ENCODE measurements at places on chromosomes 2 and 18.

DNA sequence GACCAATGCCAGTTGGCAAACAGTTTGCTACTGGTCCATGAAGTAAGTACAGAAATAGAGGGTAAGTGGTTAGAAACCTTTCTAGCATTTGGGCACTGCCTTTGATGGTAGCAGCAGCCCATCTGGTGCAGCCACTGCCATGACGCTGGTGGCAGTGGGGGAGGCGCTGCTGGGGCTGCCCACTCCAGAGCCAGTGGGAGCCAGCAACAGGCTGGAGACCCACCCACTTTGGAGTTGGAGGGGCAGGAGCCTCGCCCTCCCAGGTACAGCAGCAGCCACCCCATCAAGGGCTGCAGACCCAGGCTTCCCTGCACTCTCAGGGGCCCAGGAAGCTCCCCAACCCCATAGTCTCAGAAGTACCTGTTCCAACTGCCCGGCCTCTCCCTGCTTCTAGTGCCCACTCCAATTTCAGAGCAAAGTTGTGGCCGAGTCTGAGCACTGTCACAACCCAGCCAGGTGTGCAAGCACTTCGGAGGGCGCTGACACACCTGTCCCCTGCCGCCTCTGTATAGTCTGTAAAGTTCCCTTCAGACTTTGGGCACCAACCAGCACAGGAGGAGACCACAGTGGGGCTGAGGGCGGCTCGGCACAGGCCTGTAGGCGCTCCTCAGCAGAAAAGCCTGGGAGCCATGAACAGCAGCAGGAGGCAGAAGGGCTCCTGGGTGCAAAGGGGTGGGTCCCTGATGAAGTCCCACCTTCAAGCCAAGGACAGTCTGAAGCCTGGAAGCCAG is 125.6 kb upstream of the CCDC150 start:
- peak; percentile 13 for DNase-seq

- peak; percentile 8 for DNase-seq
These were observed 165.9 kb upstream of the TANK start for GRCh38 chr2:160994141-160995002.

- DNase-seq: no peak
These were observed 18.7 kb downstream of the CFAP65 start for GRCh38 chr2:219022616-219023015.

DNA sequence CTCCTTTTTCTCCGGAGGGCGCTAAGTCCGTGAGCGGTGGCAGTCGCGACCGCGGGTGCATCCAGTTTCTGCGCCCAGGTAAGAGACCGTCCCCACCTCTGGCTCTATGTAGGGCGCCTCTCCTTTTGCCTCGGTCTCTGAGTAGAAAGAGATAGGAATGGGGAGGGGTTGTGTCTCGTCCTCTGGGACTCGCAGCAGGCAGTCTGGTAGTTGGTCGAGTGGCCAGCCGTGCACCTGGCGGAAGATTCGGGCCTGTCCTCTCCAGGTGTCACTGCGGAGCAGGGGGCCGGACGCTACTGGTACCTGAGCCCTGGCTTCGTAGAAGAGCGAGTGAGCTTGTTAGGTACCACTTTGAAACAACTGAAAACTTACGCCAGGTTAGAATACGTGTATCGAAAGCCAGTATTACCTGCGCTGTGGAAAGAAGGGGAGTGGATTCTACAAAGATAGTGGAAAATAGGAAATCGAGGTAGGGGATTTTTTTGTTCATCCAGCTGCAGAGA is 403 bp downstream of the MAP2 start:
- DNase-seq: no peak

DNA sequence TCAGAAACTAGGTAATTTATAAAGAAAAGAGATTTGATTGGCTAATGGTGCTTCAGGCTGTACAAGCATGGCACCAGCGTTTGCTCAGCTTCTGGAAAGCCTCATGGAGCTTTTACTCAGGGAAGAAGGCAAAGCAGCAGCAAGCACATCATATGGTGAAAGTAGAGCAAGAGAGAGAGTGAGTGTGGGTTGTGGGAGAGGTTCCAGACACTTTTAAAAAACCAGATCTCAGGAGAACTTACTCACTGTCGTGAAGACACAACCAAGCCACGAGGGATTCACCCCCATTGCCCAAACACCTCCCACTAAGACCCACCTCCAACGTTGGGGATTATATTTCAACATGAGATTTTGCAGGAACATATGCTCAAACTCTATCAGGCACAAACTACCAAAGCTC is 554.6 kb upstream of the TNP1 start:
- DNase-seq: peak; percentile 51

- DNase-seq: no peak
These were observed 28.3 kb upstream of the INSIG2 start for GRCh38 chr2:118059919-118060478.

DNA sequence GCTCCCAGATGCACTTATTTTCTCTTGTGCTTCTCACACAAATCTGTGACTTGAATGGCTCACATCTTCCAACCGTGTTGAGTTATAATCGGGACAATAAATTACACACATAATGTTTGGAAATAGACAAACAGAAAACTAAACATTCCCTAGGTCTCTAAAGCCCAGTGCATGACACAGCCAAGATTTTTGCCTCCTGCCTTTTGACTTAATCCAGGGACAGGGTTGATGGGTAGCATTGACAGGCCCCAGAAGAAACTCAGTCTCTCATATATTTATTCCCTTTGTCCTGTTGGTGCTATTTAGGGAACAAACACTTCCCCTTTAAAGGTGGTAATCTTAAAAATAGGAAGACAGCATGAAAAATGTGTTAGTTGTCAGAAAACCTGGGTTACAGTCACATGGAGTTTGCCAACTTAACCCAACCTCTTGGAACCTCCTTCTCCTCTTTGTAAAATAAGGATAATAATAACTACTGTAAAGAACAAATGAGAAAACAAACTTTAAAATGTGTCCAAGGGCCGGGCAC is 24.0 kb upstream of the ARPC2 start:
- no peak for DNase-seq

GRCh38 chr2:230684270-230685168 is 28.1 kb upstream of the CAB39 start:
- DNase-seq: no peak

GRCh38 chr2:168254158-168254935 is 7.0 kb upstream of the STK39 start:
- DNase-seq: peak; percentile 11

- no peak for DNase-seq
These were observed 165.1 kb downstream of the FMNL2 start for GRCh38 chr2:152499896-152500735.

DNA sequence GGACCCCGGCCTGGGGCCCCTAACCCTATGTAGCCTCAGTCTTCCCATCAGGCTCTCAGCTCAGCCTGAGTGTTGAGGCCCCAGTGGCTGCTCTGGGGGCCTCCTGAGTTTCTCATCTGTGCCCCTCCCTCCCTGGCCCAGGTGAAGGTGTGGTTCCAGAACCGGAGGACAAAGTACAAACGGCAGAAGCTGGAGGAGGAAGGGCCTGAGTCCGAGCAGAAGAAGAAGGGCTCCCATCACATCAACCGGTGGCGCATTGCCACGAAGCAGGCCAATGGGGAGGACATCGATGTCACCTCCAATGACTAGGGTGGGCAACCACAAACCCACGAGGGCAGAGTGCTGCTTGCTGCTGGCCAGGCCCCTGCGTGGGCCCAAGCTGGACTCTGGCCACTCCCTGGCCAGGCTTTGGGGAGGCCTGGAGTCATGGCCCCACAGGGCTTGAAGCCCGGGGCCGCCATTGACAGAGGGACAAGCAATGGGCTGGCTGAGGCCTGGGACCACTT is 16.4 kb downstream of the EMX1 start:
- no peak for DNase-seq

- DNase-seq: no peak
These were observed 74.2 kb downstream of the SMAD7 start for GRCh38 chr18:48876590-48876989.

DNA sequence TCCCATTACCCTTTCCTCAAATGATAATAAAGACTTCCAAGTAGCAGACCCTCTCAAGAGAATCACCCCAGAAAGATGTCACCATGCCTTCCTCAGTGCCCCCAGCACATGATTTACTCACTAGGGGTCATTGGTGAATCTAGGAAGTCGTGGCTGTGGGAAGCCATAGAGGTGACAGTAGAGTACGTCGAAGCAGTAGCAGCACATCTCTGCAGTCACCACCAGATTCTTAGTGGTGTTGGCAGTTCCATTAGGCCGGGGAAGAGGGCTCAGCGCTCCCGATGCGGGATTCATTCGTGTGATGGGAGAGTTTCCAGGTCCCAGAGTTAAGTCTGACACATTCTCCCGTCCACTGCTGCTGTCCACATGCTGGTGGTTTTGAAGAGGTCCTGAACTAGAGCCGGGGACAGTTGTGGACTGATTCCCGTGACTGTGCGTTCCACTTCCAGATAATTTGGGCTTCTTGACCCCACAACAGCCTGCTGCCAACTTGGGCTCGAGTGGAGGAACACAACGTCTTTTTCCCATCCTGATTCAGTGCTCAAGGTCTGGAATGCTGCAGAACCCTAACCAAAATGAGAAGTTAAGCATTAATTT is 12.0 kb downstream of the AMMECR1L start:
- DNase-seq: no peak
